CD4-positive, alpha-beta T cell treated with Interleukin-6 for 4 hours (primary cell): ENCODE measurements at places on chromosomes 12 and 14.
A peak's percentile ranks its signal among the peaks of the same experiment; 100 is the strongest.

DNA sequence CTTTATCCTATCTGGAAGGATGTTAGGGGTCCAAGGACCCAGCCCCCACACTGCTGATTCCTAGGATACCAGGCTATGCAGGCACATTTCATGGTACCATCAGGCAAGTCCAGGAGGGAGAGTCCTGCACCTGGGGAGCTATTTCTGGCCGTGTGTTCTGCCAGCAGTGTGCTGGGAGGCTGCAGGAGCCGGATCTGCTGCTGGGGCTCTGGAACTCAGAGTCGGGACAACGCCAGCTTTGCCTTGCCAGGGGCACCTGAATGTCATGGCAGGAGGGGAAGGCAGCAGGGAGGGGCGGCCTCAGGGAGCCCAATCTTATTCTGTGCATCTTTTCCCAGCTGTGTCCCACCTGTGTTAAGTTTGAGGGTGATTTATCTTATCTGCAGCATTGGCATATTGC lies 17.8 kb downstream of the SRRM4 start:
- DNase-seq = no peak

GRCh38 chr12:25018146-25018545 lies 69.2 kb upstream of the BCAT1 start:
- DNase-seq = no peak

DNA sequence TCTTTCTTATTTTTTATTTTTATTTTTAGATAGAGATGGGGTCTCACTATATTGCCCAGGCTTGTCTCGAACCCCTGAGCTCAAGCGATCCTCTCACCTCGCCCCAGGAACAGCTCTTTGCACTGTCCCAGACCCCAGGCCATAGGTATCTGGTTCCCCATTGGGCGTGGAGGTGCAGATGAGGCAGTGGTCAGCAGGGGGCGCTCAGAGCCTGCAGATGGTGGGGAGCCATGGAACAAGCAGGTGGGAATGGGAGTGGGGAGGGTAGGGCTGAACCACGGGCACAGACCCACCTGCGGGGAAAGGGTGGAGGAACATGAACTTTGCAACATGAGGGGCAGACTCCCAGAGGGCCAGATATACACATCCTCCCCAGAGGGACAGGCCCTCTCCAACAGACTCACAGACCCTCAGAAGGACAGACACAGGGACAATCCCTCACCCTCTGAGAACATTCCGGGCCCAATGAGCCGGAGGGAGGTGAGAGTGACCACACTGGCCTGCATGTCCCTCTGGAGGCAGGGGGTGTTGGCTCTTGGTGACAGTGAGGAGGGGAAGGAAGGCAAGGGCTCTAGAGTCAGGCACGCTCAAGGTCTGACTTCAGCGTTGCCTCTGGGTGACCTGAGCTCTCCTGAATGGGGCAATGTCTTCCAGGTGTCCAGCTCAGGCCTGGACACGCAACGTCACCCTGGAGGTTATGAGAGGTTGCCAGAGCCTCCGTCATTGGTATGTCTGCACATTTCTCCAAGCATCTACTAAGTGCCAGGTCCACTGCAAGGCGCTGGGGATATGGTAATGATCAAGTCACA lies 34.9 kb downstream of the KRT80 start:
- DNase-seq = peak; percentile 80

DNA sequence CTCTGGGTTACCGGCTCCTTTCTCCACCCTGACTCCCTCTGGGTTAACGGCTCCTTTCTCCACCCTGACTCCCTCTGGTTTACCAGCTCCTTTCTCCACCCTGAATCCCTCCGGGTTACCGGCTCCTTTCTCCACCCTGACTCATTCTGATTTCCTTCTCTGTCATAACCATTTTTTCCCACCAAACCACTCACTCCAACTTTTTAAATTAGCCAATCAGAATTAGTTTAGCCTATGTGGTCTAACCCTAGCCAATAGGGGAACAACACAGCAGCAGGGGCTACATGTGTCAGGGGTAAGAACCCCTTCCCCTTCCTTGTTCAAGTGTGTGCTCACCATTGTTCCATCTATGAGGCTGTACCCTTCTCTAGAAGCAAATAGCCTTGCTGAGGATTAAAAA lies 98.4 kb upstream of the RBM19 start:
- no peak for DNase-seq

GRCh38 chr12:89731614-89732013 lies 23.0 kb upstream of the ATP2B1 start:
- no peak for DNase-seq

GRCh38 chr12:43444940-43445564 lies 107.0 kb downstream of the ADAMTS20 start:
- peak; percentile 54 for DNase-seq

DNA sequence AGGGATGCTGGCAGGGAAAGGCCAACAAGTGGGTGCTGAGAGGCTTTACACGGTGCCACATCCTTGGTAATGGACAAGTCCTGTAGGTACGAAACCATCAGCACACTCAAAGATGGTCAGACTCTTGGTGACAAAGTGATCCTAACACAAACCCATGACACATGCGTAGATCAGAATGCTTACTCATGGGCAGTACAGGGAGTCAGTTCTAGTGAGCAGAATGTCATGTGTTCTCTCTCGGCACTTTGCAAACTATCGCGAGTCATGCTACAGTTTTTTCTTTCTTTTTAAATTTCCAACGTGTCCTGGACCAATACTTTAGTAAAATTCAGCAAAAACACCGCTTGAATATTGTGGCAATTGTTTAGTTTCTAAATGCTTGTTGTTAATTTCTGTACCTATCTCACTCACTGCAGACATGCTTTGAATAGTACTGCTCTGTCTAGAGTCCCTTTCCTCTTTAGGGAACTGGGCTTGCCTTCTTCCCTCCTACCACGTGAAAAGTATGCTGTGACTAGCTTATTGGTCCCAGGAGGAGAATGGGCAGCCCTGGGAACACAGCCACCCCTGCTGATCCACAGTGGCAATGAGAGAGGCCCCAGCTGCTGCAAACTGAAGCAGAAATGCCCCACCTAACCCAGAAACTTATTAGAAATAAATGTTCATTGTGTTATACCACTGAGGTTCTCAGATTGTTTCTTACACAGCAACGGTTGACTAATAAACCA lies 62.4 kb downstream of the UBR7 start:
- no peak for DNase-seq

- no peak for DNase-seq
Observed at GRCh38 chr12:80622271-80622670, 85.2 kb upstream of the MYF6 start.

- DNase-seq = no peak
Observed at GRCh38 chr12:69534389-69534822, 50.9 kb upstream of the CCT2 start.

GRCh38 chr14:73662487-73662943 lies 17.7 kb downstream of the DNAL1 start:
- no peak for DNase-seq

DNA sequence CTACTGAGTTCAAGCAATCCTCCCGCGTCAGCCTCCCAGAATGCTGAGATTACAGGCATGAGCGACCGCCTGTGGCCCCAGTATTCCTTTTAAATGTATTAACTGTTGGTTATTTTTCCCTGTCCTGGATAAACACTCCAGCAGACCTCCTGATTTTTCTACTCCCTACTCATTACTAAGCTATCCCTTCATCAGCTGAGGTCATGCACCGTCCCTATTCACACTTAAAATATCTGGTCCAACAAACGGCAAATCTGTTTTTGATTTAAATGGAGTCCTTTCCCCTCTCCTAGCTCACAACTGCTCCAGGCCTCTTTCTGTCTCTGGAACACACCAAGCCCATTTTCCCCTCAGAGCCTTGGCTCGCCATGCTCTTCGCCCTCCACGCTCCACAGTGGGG lies 1003.3 kb upstream of the TMEM132C start:
- no peak for DNase-seq

DNA sequence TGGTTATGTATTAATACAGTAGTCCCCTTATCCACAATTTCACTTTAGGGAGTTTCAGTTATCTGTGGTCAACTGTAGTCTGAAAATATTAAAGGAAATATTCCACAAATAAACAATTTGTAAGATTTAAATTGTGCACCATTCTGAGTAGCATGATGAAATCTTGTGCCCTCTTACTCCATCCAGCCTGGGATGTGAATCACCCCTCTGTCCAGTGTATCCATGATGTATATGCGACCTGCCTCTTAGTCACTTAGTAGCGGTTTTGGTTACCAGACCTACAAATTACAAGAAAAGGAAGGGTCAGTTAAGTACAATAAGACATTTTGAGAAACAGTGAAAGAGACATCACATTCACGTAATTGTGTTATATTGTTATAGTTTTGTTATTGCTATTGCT lies 39.9 kb upstream of the MDGA2 start:
- DNase-seq = no peak

DNA sequence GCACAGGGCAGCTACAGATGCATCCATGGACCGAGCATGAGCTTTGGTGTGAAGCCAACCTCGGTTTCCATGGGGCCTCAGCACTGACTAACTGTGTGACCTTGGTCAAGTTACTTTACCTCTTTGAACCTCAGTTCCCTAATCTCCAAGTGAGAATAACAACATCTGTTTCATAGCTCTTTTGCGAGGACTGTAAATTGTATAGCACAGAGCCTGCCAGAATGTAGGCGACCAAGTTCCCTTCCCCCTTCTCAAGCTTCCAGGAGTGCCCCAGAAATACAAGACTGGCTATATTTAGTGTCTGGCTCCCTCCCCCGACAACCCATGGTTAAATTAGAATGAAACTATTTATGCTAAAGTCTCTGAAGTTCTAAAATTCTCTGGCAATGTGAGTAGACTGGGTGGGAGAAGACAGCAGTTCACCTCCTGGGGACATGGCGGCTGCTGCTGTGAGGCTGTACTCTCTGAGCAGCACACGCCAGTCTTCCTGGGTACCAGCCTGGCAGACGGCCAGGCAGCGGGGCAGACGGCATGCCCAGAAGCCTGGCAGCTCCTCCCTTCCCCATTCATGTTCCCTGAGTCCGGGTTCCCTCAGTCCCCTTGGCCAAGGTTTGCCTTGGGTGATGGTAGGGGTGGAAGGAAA lies 22.0 kb upstream of the TMED10 start:
- DNase-seq = no peak

DNA sequence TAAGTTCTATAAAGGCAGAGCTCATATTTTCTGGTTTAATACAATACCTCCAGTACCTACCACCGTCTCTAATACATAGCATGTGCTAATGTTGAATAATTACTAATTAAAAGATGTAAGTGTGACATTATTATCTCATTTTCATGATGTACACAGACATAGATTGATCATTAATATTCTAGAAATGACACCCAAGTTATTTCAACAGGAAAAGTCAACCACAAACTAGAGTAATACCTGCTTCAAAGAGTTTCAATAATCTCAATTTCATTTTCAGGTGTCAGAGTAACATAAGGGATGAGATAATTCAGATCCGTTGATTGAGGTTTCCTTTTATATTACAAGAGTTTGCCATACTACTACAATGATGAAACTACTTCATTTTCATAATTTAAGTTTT lies 388.9 kb downstream of the SOX5 start:
- DNase-seq = no peak

DNA sequence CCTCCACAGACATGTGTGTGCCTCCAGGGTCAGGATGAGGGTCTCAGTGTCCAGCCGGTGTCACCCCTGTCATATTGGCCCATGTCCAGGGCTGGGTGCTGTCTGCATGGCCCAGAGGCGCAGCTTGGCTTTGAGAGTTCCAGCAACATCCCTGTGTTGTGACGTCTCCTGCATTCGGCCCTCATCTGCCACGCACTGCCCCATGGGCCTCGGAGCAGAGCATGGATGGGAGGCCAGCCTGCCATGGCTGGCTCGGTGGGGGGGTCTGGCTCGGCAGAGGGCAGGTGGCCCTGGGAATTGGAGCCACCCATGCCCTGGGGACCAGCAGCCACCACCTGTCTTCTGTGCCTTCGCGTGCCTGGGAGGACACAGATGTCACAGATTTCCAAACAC lies 10.8 kb upstream of the TEX22 start:
- DNase-seq = no peak

GRCh38 chr12:67354966-67355365 lies 85.8 kb downstream of the CAND1 start:
- no peak for DNase-seq

- DNase-seq = no peak
Observed at GRCh38 chr12:120378036-120378435, 9.1 kb upstream of the MSI1 start.

- no peak for DNase-seq
Observed at GRCh38 chr12:31466768-31467167, 124.2 kb downstream of the DENND5B start.

DNA sequence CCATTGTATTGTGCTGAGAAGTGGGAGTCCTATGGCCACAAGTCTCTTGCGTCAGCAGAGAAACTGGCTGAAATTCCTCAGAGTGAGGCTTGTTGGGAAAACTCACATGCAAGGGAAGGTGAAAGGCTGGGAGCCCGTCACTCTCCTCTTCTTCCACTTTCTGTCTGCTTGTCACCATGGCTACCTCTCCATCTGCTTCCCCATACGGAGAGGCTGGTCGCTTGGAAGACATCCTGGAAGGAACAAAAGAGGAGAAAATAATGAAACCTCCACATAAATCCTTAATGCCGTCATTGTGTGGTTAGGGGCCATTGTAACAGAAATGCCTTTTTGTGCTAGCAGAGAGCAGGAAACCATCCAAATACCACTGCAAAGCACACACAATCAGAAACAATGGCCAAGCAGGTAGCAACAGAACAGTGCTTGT lies 53.7 kb downstream of the SOX5 start:
- DNase-seq = no peak

GRCh38 chr14:56474419-56475022 lies 105.1 kb upstream of the TMEM260 start:
- DNase-seq = no peak

- DNase-seq = no peak
Observed at GRCh38 chr12:14694970-14695369, 1.4 kb downstream of the GUCY2C start.

DNA sequence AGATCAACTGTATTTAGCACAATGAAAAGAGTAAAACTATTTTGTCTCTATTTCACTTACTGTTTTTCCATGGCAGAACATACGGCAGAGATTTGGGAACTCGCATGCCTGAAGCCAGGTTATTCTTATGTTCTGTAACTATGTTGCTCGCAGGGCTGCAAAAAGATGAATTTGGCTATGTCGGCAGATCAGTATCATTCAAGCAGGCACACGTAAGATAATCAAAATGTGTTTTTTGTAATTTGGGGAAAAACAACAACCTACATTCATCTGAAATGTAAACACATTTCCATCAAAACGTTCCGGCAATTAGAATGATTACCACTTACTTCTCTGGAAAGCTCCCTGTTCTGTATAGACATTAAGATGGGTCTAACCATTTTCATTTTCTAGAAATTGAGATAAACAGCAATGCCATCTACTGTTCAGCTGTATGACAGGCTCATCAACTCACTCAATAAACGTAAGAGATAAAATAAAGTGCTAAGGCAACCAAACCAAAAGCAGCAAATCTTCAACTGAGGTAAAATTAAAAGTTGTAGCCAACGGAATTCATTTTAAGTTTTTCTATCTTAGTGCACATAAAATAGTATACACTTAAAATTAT lies 13.0 kb downstream of the GTSF1 start:
- no peak for DNase-seq

DNA sequence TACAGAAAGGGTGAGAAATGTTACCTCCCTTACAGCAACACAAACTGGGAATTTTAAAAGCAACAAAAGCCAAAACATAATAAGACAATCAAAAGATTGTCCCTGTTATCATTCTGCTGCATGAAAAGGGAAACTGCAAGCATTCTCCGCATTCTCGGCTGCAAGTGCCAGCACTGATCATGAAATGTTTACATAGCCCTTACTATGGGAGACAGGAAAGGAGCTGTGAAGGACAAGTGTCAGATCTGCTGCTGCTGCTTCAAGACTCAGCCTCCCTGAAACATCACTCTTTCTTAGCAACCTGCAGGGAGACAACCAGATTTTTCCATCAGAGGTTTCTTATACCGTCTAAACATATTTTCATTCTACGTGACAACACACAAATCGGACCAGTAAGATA lies 20.1 kb downstream of the DENND5B start:
- DNase-seq = no peak
